ENCODE measurements at places on chromosomes 3 and 15.

DNA sequence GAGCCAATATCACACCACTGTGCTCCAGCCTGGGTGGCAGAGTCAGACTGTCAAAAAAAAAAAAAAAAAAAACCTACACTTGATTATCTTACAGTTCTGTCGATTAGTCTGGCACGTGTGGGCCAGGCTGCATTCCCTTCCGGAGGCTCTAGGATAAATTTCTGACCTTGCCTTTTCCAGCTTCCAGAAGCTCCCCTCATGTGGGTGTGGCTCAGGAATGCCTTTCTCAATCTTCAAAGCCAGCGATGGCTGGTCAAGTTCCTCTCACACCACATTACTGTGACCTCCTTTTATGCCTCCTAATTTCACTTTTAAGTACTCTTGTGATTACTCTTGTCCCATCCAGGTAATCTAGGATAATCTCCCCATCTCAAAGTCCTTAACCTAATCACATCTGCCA is 58.2 kb upstream of the DUT start:
- no peak for DNase-seq

DNA sequence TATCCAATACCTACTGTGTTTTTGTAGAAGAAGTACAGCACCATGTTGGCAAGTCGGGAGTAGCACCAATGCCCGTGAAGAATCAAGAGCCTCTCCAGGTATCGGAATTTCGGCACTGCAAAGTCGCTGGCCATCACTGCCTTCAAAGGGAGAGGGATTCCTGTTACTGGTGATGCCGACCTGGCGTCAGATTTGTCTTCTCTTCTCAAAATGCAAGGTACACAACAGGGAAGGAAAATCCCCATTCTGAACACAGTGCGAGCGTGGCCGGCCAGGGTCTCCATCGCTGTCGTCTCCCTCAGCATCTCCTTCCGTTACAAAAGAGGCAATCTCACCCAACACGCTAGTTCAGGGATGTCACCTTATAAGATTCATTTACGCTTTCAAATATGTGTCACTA is 175.4 kb downstream of the ATP10A start:
- DNase-seq = no peak

DNA sequence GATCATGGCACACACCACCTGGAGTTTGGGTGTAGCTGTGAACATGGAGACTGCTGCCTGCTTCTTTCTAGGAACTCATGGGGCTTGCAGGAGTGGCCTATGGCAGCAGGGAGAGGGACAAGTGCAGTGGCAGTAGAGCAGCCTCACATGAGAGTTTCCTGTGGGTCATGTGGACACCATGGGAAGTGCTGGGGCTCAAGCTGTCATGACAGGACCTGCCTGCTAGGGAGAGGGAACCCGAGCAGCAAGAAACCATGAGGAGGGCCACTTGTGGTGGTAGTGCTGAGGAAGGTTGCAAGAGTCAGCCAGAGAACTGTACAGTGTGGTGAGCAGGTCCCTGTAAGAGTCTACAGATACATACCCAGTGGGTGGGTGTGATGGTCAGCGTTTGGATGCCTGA is 73.8 kb upstream of the MRPS22 start:
- DNase-seq = no peak

DNA sequence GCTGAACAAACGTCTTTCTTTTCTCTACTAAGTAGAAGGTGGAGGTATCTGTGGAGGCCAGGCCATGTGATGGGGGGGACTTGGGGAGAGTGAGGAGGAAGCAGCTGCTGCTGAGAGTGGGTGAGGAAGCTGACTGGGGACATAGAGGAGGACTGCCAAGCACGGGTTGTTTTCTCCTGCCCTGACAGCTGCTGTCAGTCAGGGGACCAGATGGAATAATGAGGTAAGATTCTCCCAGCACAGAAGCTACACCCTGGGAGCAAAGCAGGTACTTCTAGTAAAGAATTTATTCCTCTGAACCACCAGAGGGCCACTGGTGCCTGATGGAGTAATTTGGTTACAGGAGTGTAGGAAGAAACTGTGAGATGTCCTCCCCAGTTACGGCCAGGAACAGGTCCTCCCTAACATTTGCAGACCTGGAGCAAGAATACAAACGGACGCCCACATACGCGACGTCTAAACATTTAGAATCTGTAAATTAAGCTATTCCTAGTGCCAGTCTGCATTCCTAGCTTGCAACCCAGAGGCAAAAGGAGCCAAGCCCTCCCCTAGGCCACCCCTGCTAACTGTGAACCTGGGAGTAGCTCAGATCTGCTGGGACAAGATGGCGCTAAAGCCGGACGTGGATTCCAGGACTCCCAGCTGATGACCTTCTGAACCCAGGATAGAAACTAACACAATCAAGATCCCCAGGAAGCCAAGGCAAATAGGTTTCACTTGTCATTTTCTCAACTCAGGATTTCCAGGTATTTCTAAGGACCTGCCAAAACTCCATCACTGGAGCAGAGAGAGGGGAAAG is 14.8 kb downstream of the CRYGS start:
- no peak for DNase-seq

DNA sequence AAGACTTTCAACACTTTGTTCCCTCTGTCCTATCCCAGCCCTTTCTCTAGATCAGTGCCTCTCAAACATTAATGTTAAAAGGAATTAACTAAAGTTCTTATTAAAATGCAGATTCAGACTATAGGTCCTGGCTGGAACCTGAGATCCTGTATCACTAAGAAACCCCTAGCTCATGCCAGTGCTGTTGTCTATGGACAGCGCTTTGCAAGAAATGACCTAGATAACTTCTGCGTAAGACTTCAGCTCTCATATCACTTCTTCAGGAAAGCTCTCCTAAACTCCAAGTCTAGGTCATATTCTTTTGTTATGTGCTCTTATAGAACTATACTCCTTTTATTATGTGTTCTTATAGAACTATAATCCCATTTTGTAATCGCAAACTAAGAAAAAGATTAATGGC is 67.8 kb upstream of the CDIN1 start:
- DNase-seq = no peak

DNA sequence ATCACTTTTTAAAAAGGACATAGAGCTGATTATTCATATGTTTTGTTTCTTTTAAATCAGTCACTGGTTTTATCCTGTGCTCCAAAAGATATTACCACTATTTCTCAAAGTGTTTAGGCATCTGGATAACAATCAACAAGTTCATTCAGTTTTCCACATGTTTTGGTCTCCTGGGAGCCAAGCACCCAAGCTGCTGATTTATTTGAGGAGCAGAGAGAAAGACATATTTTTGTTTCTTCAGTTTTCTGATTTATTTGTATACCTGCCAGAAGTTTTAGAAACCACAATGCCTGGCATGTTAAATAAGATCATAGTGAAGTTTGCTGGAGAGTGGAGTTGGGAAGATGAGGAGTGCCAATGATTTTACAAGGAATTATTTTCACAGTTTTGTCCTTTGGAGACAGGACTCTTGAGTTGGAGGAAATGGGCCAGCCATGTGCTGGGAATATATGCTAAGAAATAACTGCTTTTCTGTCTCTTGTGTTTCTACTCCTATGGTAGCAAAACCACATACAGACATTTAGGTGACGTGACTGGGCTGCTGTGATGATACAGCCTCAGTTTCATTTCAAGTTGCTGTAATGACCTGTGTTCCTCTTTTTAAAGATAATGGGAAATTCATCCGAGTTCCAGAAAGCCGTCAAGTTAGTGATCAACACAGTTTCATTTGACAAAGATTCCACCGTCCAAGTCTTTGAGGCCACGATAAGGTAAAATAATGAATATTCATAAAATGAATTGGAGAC is 11.7 kb downstream of the EDEM1 start:
- DNase-seq = no peak

DNA sequence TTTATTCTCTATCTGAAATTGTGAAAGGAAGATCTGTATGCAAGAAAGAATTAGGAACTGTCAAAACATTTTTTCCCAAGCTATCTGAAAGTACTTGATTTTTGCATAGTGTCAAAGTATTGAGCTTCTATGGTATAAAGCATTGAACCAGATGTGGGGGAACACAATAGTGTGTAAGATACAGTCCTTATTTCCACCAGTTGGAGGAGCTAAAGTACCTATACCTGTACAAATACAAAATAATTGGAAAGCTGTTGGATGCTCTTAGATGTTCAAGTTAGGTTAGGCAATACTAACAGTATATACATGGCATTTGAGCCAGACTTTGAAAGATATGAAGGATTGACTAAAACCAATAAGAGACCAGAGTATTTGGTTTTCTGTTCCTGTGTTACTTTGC is 148.4 kb downstream of the B3GALNT1 start:
- DNase-seq = no peak

GRCh38 chr15:59616379-59616778 is 4.8 kb downstream of the GCNT3 start:
- DNase-seq = no peak

DNA sequence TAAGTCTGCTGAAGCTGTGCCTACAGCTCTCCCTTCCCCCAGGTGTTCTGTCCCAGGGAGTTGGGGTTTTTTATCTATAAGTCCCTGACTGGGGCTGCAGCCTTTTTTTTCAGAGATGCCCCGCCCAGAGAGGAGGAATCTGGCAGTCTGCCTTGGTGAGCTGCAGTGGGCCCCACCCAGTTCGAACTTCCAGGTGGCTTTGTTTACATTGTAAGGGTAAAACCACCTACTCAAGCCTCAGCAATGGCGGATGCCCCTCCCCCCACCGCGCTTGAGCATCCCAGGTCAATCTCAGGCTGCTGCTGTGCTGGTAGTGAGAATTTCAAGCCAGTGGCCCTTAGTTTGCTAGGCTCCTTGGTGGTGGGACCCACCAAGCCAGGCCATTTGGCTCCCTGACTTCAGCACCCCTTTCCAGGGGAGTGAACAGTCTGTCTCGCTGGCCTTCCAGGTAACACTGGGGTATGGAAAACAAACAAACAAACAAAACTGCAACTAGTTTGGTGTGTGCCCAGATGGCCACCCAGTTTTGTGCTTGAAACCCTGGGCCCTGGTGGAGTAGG is 189.4 kb downstream of the MFSD1 start:
- no peak for DNase-seq

GRCh38 chr3:53789459-53789858 is 56.8 kb downstream of the CHDH start:
- no peak for DNase-seq

- DNase-seq = no peak
These were observed 96.3 kb upstream of the ALDH1A3 start for GRCh38 chr15:100783291-100783690.

DNA sequence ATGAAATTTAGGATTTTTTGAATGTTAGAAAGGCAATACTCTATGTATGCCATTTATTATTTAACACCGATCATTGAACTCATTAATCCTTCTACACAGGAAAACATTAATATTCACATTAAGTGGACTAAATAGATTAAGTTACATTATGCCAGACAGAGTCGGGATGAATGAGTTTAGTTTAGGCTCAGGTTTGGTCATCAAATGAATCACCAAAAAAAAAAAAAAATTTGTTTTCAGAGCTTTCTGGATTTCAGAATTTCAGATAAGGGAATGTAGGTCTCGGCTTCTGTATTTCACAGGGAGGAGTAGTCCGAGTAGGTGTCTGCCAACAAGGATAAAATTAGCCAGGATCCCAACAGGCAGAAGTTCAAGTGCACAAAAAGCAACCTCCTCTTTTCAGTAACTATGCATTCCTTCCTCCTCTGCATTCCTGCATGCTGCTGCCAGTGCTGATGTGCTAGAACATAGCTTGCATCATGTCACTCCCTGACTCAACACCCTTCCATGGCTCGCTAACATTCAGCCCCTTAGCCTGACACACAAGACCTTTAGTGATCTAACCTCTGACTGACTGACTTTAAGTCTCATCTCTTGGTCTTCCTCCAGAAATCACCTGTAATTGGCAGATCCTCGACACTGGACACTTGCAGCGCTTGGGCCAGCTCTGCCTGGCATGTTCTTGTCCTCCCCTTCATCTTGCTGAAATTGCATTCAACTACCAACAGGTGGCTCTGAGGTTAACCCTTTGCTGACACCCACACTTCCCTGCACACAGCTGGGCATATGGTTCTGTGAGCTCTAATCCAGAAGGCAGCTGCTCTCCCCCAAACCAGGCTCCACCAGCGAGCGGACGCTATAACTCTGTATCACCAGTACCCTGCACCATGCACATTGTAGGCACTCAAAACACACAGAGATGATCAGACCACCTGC is 145.4 kb upstream of the PROK2 start:
- DNase-seq = no peak

- peak; percentile 56 for DNase-seq
These were observed 10.9 kb downstream of the SEMA7A start for GRCh38 chr15:74422652-74423430.

GRCh38 chr15:51198701-51199232 is 104.1 kb upstream of the TNFAIP8L3 start:
- no peak for DNase-seq

DNA sequence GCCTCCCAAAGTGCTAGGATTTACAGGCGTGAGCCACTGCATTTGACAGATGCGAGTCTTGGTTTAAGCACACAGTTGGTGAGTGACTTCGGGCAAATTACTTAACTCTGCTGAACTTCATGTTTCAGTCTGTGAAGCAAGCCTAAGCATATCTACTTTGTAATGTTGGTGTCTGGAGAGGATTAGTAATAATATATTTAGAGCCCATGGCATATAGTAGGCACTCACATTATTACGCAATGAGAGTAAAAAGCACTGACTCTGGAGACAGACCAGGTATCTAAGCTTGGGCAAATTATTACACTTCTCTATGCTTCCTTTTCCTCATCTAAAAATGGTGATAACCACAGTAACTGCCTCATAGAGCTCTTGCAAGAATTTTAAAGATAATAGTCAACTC is 208.7 kb upstream of the P2RY1 start:
- DNase-seq = no peak

DNA sequence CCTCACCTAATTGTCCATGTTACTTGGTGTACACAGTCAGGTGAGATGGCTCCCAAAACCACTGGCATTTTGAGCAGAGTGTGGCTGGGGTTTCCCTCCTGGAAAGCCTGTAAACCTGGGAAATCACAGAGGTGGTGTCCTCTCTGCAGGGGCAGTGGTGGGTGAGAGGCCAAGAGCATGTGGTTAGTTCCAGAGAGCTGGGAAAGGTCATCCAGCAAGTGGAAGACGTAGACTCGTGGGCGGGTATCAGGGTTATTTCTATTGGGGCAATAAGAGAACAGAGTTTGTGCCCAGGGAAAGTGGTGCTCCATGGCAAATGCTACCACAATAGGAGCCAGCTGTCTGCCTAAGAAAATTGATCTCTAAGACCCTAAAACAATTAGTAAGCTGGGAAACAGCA is 44.6 kb upstream of the LIMD1 start:
- no peak for DNase-seq

DNA sequence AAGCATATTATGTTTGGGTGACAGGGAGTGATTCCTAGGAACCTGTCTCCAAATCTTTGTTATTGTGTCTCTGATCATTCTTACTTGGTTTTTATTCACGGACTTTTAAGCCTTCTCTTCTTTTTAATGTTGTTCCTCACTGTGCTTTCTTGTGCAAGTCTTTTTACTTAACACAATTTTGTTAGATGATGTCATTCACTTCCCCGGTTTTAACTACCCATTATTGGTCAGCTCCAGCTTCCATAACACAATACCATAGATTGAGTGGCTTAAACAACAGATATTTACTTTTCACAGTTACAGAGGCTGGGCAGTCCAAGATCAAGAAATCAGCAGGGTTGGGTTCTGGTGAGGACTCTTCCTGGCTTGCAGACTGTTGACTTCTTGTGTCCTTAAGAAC is 436.3 kb upstream of the CBLB start:
- DNase-seq = no peak

GRCh38 chr15:45130291-45131000 is 652 bp downstream of the DUOX1 start:
- DNase-seq = no peak
